Heart left ventricle (tissue), 16 donors: ENCODE measurements at places on chromosomes 4 and X. TPM values are rescaled to one million over a fixed set of nuclear protein-coding genes. Genes with fewer than 3 reads are reported as not detected.

- DNase-seq, result no peak
Measured at GRCh38 chr4:20684852-20685763, 15.2 kb upstream of the PACRGL start.

Gene GNRHR
- not detected for polyA plus RNA-seq

Gene SPRY1
- 17.0 TPM for polyA plus RNA-seq

DNA sequence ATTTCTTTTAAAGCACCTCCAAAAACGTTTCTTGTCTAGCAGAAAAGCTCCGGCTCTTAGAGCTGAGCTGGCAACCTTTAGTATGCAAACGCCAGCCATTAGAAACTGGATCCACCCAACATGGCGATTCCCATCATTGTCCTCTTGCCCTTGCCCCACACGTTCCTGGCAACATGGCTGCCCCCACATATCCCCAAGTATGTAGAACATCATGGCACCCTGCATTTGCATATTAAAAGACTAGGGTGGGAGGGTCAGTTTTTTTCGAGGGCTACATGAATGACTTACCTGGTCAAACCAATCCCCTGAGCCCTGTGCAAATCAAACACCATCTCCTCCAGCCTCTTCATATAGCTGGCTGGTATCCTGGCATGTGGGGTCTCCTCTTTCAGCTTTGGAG is 82.2 kb upstream of the HELT start:
- no peak for DNase-seq

DNA sequence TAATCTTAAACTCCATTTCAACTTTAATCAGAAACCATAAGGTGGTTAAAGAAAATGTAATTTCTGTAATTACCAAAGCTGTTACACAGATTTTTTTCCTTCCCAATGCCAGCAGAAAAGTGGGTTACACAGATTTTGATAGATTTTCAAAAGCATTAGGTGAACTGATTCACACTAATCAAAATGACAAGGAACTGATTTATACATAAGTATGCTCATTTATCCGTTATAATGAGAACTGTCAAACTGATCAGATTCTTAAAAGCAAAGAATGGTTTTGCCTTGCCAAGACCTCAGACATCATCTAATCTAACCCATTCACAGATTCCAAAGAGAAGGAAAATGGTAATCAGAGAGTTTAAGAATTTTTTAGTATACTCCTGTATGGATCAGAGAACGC is 5.2 kb downstream of the UGDH start:
- no peak for DNase-seq

DNA sequence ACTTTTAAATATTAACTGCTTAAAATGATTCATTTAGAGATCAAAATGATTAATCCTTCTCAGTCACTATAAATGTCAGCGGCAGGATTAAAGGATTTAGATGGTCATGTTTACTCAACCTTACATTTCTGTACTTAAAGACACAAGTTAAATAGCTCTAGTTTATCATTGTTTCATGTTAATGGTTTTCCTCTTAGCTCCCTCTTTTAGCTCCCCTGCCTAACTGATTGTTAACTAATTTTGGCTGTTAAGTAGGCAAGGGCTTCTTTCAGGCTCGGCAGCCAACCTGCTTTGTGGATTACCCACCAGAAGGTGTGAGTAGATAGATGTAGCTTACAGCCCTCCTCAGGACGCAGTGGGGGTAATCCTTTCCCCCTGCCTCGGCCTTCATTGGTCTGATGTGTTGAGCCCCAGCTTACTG is 96.0 kb downstream of the TENM3 start:
- no peak for DNase-seq

- no peak for DNase-seq
Measured at GRCh38 chr4:97300561-97300960, 842.7 kb downstream of the STPG2 start.

- no peak for DNase-seq
Measured at GRCh38 chrX:27590044-27590443, at the start of gene DCAF8L2. TSS of gene DCAF8L2 (plus strand) at chrX:27590344. CDS start at chrX:27746896, 156,552 bp downstream.

Gene POLA1
- polyA plus RNA-seq, result 1.9 TPM

DNA sequence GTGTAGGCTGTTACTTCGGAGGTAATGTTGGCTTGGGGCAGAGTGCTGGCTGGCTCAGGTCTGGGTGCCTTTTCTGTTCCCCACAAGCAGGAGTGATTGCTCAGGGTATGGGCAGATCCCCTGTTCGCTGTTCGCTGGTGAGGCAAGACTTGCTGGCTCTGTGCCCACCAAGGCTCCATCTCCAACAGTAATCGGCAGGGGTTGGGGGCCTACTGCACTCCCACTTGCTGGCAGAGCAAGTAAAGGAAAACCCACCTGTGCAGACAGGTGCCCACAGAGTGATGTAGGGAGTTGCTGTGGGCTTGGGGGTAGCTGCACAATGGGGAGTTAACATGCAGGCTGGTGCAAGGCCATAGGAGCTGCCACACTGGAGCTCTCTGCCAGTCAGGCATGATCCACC is 8.0 kb upstream of the TMSB15C start:
- DNase-seq, result no peak

Gene PALLD
- polyA plus RNA-seq, result 193 TPM

Gene NAA11
- not detected for polyA plus RNA-seq

DNA sequence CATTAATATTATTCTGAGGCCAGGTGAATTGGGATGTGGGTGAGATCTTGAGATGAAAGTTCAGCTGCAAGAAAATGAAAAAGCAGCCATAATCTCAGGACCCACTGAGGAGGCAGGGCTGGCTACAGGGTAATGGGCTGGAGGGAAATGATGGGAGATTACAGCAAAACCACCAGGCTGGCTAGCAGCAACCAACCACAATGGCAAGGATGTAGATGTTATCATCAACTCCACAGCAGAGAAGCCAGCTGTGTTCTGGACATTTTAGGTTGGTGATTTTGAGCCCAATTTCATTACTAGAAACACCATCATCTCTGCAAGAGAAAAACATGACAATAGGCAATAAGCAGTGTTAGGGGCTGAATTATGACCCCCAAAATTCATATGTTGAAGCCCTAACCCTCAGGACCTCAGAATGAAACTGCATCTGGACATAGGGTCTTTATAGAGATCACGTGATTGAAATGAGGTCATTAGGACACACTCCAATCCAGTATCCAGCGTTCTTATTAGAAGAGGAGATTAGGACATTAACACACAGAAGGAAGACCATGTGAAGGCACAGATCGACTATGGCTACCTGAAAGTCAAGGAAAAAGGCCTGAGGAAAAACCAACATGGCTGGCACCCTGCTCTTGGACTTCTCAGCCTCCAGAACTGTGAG is 139.8 kb upstream of the KIT start:
- DNase-seq, result no peak

GRCh38 chrX:79133904-79134303 is 10.6 kb upstream of the GPR174 start:
- no peak for DNase-seq

Gene PNPLA4
- 15.0 TPM for polyA plus RNA-seq

Gene PARM1
- 28.8 TPM for polyA plus RNA-seq

GRCh38 chrX:18938710-18939109 is 45.2 kb downstream of the PHKA2 start:
- no peak for DNase-seq

DNA sequence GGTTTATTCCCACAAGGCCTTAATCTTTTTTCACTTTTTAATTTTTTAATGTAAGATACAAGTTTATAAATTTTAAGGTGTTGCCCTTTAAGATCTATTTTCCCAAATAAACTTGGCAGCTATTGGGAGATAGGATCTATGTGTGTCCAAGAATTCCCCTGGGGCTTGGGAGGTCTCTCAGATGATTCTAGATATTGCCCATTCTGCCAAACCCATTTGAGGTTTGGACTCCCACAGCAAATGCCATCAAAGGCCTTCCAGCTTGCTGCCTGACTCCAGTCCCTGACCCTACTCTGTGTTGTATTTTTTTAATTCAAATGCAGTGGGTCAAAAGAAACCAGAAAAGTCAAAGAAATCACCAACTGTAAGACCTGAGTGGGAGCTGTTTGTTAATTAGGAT is 120.0 kb upstream of the CHRDL1 start:
- DNase-seq, result no peak

DNA sequence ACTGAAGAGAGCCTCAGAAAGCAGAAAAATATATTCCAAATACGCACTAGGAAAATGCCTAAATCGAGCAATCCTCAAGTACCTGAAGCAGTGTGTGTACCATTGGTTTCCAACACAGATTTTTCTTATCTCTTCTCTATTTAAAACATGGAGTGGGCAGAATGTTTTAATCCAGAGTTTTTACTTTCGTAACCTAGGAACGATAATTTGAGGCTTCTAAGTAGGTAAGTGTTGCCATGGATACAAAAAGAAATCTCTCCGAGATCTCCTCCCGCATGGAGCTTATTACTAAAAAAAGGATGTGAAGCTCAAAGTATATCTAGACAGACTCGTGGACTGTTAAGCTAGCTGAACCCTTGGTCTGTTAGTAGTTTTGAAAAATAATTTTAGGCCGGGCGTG is 23.0 kb upstream of the OTUD4 start:
- no peak for DNase-seq

DNA sequence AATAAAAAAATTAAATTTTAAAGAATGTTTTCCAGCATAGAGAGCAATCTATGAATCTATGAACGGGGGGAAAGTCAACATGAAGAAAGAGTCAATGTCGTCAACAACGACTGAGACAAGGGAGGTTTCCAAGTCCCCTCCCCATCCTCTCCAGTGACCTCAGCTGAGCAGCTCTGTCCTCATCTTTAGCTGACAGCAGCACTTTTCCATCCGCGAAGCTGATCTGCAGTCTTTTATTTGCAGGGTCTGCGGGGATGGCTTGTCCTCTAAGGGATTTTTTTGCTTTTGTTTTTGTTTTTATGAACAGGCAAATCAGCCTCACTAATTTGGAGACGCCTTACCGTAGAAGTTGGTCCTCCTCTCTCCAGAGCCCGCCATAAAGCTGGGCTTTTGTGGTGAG is 46.5 kb downstream of the PRKX start:
- DNase-seq, result no peak

DNA sequence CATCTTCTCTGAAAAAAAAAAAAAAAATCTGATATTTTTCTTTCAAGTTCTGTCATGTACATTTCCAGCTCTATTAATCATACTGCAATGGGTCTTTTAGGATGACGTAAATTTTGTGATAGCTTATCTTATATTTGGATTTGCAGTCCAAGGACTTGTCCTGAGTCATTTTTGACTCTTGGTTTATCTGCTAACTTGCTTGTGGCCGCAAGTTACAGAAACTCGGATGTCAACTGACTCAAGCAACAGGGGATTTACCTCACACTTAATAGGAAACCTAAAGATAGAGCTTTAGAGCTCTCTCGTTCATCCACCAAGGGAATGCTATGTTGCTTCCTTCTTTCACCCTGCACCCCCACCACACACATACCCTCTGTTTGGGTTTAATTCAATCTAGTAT is 1433.8 kb upstream of the TENM3 start:
- no peak for DNase-seq

DNA sequence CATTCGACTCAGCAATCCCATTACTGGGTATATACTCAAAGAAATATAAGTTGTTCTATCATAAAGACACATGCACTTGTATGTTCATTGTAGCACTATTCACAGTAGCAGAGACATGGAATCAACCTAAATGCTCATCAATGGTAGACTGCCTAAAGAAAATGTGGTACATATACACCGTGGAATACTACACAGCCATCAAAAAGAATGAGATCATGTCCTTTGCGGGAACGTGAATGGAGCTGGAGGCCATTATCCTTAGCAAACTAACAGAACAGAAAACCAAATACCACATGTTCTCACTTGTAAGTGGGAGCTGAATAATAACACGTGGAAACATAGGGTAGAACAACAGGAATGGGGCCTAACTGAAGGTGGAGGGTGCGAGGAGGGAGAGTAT is 44.9 kb downstream of the TMEM131L start:
- DNase-seq, result no peak

DNA sequence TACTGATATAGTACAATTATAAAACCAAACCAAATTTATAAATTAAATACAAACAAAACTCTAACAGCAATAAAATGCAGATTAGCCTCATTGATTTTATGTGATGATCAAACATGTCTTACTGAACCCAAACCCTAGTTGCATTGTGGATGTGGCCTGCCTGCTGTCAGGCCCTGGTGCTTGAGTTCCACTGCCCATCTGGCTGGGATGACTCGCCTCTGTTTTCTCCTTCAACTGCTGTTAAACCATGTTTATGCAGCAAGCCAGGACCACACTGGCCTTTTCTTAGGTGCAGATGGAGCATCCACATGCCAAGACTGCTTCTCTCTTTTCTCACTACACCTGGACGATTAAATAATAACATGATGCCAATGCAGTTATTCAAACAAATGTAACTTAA is 22.6 kb downstream of the NAP1L5 start:
- DNase-seq, result no peak

- no peak for DNase-seq
Measured at GRCh38 chr4:76607266-76607799, 172.3 kb downstream of the SHROOM3 start.

DNA sequence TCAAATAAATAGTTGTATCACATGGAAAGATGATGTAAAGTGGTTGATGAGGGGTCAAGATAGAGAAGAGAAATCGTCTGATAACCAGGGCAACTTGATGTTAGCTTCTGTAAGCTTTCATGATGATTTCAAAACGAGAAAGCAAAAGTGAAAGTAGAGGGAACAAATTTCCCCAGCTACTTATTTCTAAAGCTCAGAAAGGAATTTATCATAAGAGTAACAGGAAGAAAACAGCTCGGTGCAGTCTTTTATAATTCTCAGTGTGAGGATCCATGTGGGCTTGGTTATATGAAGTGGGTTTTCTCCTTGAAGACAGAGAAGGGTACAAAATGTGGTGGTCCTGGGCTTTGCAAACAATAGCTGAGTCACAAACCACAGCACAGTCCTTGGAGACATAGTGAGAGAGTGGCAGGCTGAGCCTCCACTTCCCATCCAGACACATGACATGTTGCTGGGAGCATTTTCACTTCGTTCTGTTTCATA is 32.1 kb upstream of the GLRA2 start:
- DNase-seq, result no peak

Gene RASL11B
- polyA plus RNA-seq, result 8.0 TPM

DNA sequence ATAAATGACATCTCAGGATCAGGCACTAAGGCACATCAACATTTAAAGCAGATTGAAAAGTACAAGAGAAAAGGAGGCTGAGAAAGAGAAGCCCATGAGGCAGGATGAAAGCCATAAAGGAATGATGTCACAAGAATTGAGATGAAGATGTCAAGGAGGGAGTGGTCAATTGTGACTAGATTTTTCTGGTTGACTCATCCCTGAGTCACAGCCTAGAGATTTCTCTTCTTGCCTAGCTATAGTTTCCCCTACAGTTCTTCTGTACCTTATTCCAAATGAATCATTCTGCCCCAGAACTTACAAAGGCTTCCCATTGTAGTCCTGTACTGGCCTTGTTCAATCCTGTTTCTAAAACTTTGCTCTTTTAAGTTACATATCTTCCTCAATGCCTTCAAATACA is 3.4 kb upstream of the USP53 start:
- DNase-seq, result no peak

GRCh38 chr4:48046059-48046458 is 29.5 kb downstream of the NIPAL1 start:
- DNase-seq, result peak; percentile 24

DNA sequence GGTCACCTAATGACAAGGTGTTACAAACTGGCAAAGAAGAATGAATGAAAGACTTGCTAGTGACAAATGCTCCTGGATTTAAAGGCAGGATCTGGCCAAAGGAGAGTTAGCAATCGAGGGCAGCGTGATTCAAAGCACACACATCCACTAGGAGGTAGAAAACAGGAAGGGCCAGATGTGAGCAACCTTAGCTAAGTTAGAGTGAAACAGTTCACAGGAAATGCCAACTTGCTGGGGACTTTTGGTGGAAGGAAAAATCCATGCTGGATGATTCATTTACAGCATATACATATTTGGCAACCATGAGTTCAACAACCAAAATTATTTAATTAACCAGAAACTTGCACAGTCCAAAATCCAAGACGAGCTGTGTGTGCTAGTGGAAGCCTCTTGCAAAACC is 276.9 kb downstream of the PTTG2 start:
- DNase-seq, result no peak

Gene FAT4
- polyA plus RNA-seq, result 1.3 TPM
